B cell (primary cell): ENCODE measurements at places on chromosomes 7 and 10. TPM values are rescaled to one million over a fixed set of nuclear protein-coding genes. Genes with fewer than 3 reads are reported as not detected.

AVPI1 gene
- 3.6 and 4.0 TPM in 2 replicates for polyA plus RNA-seq

HIPK2 gene
- polyA plus RNA-seq = 4.9 and 6.8 TPM in 2 replicates

ELOVL3 gene
- not detected in 2 replicates for polyA plus RNA-seq

LIPJ gene
- 0.10 and 0.13 TPM in 2 replicates for polyA plus RNA-seq

HABP2 gene
- not detected in 2 replicates for polyA plus RNA-seq

FASTK gene
- 251 and 258 TPM in 2 replicates for polyA plus RNA-seq

SPDYE3 gene
- polyA plus RNA-seq = not detected in 2 replicates

FAM241B gene
- polyA plus RNA-seq = 0.64 and 2.0 TPM in 2 replicates

RGS10 gene
- 10.9 and 15.3 TPM in 2 replicates for polyA plus RNA-seq

ENTPD1 gene
- 17.6 and 25.9 TPM in 2 replicates for polyA plus RNA-seq

TAS2R4 gene
- polyA plus RNA-seq = 0.22 and 0.39 TPM in 2 replicates

SLC18A3 gene
- not detected in 2 replicates for polyA plus RNA-seq

FUOM gene
- 23.7 and 30.7 TPM in 2 replicates for polyA plus RNA-seq

SGCE gene
- polyA plus RNA-seq = 8.9 and 13.5 TPM in 2 replicates

AUTS2 gene
- 22.3 and 28.3 TPM in 2 replicates for polyA plus RNA-seq

PIK3AP1 gene
- 130 and 167 TPM in 2 replicates for polyA plus RNA-seq

SPDYE1 gene
- polyA plus RNA-seq = not detected in 2 replicates

GIMAP5 gene
- 0.40 and 0.66 TPM in 2 replicates for polyA plus RNA-seq

ANXA11 gene
- polyA plus RNA-seq = 78.1 and 88.3 TPM in 2 replicates

PDK4 gene
- 0.29 and 0.54 TPM in 2 replicates for polyA plus RNA-seq

FGFBP3 gene
- 0.56 and 0.58 TPM in 2 replicates for polyA plus RNA-seq

REPIN1 gene
- polyA plus RNA-seq = 126 and 165 TPM in 2 replicates

NME8 gene
- not detected in 2 replicates for polyA plus RNA-seq

TRIL gene
- not detected in 2 replicates for polyA plus RNA-seq

SKIDA1 gene
- polyA plus RNA-seq = 0.06 TPM in 1 of 2 replicates, not detected in the other

SRPK2 gene
- polyA plus RNA-seq = 15.2 and 19.2 TPM in 2 replicates

INMT gene
- 0.13 TPM in 1 of 2 replicates, not detected in the other for polyA plus RNA-seq

TAF6 gene
- polyA plus RNA-seq = 35.5 and 48.3 TPM in 2 replicates

C10orf105 gene
- polyA plus RNA-seq = 0.03 and 0.12 TPM in 2 replicates

SORCS3 gene
- not detected in 2 replicates for polyA plus RNA-seq

GHRHR gene
- not detected in 2 replicates for polyA plus RNA-seq

AP3M1 gene
- 16.1 and 21.6 TPM in 2 replicates for polyA plus RNA-seq

HTR5A gene
- not detected in 2 replicates for polyA plus RNA-seq

ADRB1 gene
- polyA plus RNA-seq = 0.09 and 0.10 TPM in 2 replicates

PRSS2 gene
- polyA plus RNA-seq = 0.20 TPM in 1 of 2 replicates, not detected in the other

LIPK gene
- polyA plus RNA-seq = not detected in 2 replicates

ITIH5 gene
- not detected in 2 replicates for polyA plus RNA-seq

GPR26 gene
- polyA plus RNA-seq = not detected in 2 replicates

WDR86 gene
- polyA plus RNA-seq = 1.5 and 2.4 TPM in 2 replicates

RELN gene
- not detected in 2 replicates for polyA plus RNA-seq

TAC1 gene
- polyA plus RNA-seq = not detected in 2 replicates

NKX6-2 gene
- not detected in 2 replicates for polyA plus RNA-seq

TFPI2 gene
- 0.17 and 0.21 TPM in 2 replicates for polyA plus RNA-seq

EGR2 gene
- 4.2 and 10.9 TPM in 2 replicates for polyA plus RNA-seq

STK17A gene
- 72.8 and 84.3 TPM in 2 replicates for polyA plus RNA-seq

PTPRE gene
- polyA plus RNA-seq = 6.6 and 11.9 TPM in 2 replicates

KLF14 gene
- 0.25 and 0.30 TPM in 2 replicates for polyA plus RNA-seq

CHST12 gene
- polyA plus RNA-seq = 19.4 and 27.1 TPM in 2 replicates

SHH gene
- not detected in 2 replicates for polyA plus RNA-seq

OR2A12 gene
- polyA plus RNA-seq = not detected in 2 replicates

SPDYE16 gene
- 0.22 and 0.34 TPM in 2 replicates for polyA plus RNA-seq

GGCT gene
- polyA plus RNA-seq = 8.1 and 10.0 TPM in 2 replicates

TBX20 gene
- polyA plus RNA-seq = not detected in 2 replicates

SDK1 gene
- 0.52 and 0.73 TPM in 2 replicates for polyA plus RNA-seq

GCC1 gene
- polyA plus RNA-seq = 10.3 and 15.8 TPM in 2 replicates

PNLIPRP2 gene
- polyA plus RNA-seq = not detected in 2 replicates

RSBN1L gene
- 15.1 and 17.0 TPM in 2 replicates for polyA plus RNA-seq

AOC1 gene
- 0.07 TPM in 1 of 2 replicates, not detected in the other for polyA plus RNA-seq

AVL9 gene
- polyA plus RNA-seq = 11.4 and 15.4 TPM in 2 replicates
